ENCODE measurements at places on chromosomes 2 and 18.
A peak's percentile ranks its signal among the peaks of the same experiment; 100 is the strongest.

DNA sequence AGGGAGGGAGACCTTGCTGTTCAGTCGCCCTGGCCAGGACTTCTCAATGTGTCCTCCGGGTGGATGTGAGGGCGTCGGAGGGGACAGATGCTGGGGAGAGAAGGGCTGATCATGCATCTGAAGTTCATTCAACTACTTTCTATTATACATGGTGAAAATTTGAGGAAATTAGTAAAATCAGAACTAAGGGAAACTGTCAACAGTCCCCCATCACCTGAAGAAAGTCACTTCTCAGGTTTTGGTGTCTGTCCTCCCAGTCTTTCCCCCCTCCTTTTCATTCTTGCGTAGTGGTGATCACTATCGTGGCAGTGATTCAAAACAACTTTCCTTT, 17.4 kb upstream of the ACKR3 start:
- no peak for DNase-seq

GRCh38 chr2:156666130-156666785, 230.1 kb downstream of the GPD2 start:
- DNase-seq = no peak

- no peak for DNase-seq
Measured at GRCh38 chr2:98924038-98924830, 11.8 kb downstream of the CRACDL start.

DNA sequence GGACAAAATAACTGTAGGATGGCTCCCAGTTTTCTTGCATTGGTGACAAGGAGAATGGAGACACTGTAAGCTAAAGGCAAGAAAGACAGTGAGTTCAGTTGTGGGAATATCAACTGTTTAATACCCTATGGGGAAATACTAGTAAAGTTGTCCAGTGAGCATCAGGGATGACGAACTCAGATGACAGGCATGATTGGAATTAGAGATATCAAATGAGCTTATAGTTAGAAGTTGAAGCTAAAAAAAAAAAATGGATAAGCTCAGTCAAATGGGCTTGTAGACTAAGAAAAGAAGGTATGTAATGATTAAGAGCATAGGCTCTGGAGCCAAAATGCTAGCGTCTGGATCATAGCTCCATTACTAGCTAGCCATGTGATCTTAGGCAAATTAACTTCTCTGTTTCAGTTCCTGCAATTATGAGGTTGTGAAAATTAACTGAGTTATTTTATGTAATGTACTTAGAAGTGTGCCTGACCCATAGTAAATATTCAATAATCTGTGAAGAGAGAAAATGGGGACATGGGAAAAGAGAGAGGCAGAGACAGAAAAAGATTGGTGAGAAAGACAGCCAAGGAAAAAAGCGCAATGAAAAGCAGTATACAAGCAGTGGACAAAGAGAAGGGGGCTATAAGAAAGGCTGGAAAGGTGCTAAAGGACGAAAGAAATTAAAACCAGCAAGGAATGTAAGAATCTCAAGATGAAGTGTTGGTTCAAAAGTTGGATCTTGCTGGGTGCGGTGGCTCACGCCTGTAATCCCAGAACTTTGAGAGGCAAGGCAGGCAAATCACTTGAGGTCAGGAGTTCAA, 95.7 kb upstream of the SLC39A10 start:
- no peak for DNase-seq

DNA sequence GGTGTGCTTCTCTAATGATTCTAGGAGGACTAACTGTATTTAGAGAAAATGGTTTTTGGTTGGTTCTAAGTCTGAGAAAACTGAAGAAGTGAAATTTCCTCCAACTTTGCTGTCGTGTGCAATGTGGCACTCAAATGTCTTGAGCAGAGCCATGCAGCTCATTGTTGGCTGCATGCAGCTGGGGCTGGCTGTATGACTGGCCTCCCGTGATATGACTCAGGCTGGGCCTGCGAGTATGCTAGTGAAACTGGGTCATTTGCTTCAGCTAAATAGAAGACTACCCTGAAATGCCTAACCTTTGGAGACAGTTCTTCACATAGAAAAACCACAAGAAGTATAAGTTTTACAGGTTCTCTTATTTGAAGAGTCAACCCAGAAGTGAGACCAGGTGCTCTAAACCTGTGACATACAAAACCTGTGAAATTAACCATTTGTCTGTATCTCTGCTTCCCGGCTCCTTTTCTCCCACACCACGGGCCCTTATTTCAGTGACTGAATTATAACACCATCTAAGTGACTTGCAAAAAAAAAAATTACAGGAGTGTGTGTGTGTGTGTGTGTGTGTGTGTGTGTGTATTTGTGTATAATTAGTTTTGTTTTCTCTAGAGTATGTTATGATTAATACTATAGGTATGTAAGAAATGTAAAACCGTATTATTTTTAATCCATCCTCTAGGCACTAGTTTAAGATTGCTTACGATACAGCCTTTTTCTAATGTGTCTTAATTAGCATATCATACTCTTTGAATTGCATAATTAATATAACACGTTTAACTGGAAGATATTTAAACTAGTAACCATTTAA, 15.9 kb downstream of the POLI start:
- no peak for DNase-seq

DNA sequence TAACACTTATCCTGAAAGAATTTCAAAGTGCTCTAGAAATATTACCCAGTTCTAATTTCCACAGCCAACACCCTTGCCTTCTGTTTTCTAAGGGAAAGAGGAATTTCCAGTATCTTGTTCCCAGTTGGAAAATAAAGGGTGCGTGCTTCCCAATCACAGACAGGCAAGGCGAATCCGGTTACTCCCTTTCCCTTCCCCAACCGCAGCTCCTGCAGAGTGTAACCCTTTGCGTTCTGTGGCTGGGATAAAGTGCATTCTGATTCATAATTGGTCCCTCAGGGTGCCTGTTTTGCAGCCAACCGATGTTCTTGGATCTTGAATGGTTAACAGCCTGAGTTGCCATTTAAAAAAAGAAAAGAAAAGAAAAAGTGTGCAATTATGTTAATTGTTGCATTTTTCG, 40.6 kb upstream of the PGAP1 start:
- peak; percentile 9 for DNase-seq

DNA sequence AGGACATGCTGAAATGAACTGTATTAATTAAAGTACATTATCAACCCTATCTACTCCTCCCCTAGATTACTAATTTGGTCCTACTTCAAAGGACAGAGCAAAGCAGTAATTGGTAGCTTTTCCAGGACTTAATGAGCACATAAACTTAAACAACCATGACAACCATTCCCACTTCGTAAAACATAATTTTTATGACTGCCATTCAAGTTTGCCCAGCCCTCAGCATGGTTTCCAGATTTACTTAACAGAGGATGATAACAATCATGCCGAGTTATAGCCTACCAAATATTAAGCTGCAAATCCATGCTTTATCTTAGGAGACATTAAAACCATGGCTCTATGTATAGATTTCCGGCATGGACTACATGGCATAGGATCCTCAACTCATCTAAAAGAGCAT, 401.1 kb upstream of the CHAC2 start:
- no peak for DNase-seq

- DNase-seq = no peak
Measured at GRCh38 chr2:177478029-177478428, 85.5 kb downstream of the AGPS start.

- DNase-seq = no peak
Measured at GRCh38 chr18:61596296-61596695, 263.1 kb downstream of the CDH20 start.

- no peak for DNase-seq
Measured at GRCh38 chr18:57008001-57008686, 138.7 kb upstream of the BOD1L2 start.

DNA sequence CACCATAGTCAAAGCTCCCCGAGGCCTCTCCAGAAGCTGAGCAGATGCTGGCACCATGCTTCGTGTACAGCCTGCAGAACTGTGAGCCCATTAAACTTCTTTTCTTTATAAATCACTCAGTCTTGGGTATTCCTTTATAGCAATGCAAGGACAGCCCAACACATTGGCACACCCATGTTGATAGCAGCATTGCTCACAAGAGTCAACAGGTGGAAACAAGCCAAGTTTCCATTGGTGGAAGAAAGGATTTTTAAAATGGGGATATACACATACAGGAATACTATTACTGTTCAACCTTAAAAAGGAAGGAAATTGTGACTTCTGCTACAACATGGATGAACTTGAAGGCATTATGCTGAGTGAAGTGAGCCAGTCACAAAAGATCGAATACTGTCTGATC, 186.8 kb upstream of the RAB12 start:
- DNase-seq = no peak

DNA sequence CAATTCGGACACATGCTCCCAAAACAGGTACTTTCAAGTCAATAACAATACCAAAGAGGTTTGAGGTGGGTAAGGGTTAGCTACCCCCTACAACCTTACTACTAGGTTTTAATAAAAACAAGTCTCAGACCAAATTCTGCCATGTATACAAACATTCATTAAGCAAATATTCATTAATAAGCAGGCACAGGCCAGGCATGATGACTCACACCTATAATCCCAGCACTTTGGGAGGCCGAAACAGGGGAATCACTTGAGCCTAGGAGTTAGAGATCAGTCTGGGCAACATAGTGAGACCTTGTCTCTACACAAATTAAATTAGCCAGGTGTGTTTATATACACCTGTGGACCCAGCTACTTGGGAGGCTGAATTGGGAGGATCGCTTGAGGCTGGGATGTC, 11.7 kb upstream of the ELAC1 start:
- DNase-seq = no peak

DNA sequence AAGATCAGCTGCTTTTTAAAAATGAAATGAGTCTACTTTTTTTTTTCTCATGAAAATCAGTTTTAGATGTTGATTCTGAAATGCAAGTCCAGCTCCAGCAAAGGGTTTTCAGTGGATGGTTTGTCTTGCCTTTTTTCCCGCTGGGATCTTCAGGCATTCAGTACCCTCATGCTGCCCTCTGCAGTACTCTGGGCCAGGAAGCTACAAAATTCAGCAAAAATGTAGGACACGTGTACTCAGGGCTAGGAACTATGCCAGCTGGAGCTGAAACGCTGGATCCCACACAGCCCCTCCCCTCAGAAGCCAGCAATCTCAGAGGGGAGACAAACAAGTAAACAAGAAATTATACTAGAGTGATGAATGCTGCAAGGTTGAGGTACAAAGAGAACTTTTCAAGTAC, 97.3 kb downstream of the MMADHC start:
- DNase-seq = no peak

GRCh38 chr2:189514104-189514503, 66.5 kb downstream of the SLC40A1 start:
- no peak for DNase-seq

Measured in SK-N-DZ (cell line).